ENCODE measurements at places on chromosomes 12 and 14.
A peak's percentile ranks its signal among the peaks of the same experiment; 100 is the strongest.

GRCh38 chr12:32868885-32869284 lies 27.7 kb downstream of the PKP2 start:
- H3K27me3 ChIP-seq = no peaks in the 10 kb centered on the region
- H3K4me3 ChIP-seq = no peak overlapping the region
- H3K4me1 ChIP-seq = no peaks in the 10 kb centered on the region
- H3K36me3 ChIP-seq = no peaks in the 10 kb centered on the region
- no peak overlapping the region for H3K27ac ChIP-seq

DNA sequence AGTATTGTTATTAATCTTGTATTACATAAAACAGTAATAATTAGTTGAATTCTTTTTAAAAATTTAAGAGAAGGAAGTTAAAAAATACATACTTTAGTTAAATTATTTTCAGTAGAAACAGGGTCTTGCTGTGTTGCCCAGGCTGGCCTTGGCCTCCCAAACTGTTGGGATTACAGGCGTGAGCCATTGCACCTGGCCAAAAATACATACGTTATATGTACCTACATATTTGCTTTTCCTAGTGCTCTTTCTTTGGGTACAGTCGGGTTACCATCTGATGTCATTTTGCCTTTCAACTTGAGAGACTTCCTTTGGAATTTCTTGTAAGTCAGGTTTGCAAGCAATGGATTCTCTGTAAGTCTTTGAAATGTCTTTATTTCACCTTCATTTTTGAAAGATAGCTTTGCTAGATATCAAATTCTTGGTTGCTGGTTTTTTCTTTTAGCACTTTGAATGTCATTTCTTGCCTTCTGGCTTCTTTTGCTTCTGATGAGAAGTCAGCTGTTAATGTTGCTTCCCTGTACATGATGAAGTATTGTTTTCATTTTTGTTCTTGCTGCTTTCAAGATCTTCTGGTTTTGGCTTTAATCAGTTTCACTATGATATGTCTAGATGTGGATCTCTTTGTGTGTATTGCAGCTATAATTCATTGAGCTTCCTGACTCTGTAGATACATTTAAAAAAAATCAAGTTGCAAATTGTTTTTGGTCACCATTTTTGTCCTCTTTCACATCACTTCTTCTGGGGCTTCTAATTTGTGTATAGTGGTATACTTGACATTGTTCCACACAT lies 84.4 kb downstream of the SPATS2 start:
- H3K27me3 ChIP-seq = no peaks in the 10 kb centered on the region
- peaks cover 26% of the 10 kb centered on the region for H3K4me1 ChIP-seq
- peak overlapping the region; percentile 37 for H3K4me3 ChIP-seq
- peaks cover 3% of the 10 kb centered on the region for H3K36me3 ChIP-seq
- peak overlapping the region; percentile 51 for H3K27ac ChIP-seq

GRCh38 chr12:108560321-108560721 lies 652 bp downstream of the SART3 start:
- H3K27me3 ChIP-seq = no peaks in the 10 kb centered on the region
- no peak for DNase-seq
- H3K36me3 ChIP-seq = peaks cover 13% of the 10 kb centered on the region
- H3K4me3 ChIP-seq = peak overlapping the region; percentile 96

- H3K27me3 ChIP-seq = peaks cover 44% of the 10 kb centered on the region
- H3K36me3 ChIP-seq = no peaks in the 10 kb centered on the region
- no peak overlapping the region for H3K27ac ChIP-seq
- H3K4me3 ChIP-seq = no peak overlapping the region
- peaks cover 20% of the 10 kb centered on the region for H3K4me1 ChIP-seq
Measured at GRCh38 chr12:75631831-75632230, 120.4 kb upstream of the KRR1 start.

- peak; percentile 88 for DNase-seq
- peaks cover 10% of the 10 kb centered on the region for H3K27me3 ChIP-seq
- peak overlapping the region; percentile 96 for H3K27ac ChIP-seq
- H3K36me3 ChIP-seq = no peaks in the 10 kb centered on the region
- H3K4me3 ChIP-seq = peak overlapping the region; percentile 98
Measured at GRCh38 chr14:32201193-32201815, 541 bp upstream of the RNU6-7 start.

GRCh38 chr14:67319142-67319541 lies 40.5 kb downstream of the ATP6V1D start:
- H3K27ac ChIP-seq = no peak overlapping the region
- no peak for DNase-seq
- no peak overlapping the region for H3K4me3 ChIP-seq
- no peaks in the 10 kb centered on the region for H3K4me1 ChIP-seq
- H3K36me3 ChIP-seq = no peaks in the 10 kb centered on the region

GRCh38 chr14:92684801-92685560 lies 63.4 kb downstream of the LGMN start:
- peaks cover 17% of the 10 kb centered on the region for H3K36me3 ChIP-seq
- DNase-seq = no peak
- H3K27me3 ChIP-seq = no peaks in the 10 kb centered on the region

- peaks cover 1% of the 10 kb centered on the region for H3K36me3 ChIP-seq
- DNase-seq = no peak
- H3K4me1 ChIP-seq = no peaks in the 10 kb centered on the region
- H3K27ac ChIP-seq = no peak overlapping the region
- no peak overlapping the region for H3K4me3 ChIP-seq
Measured at GRCh38 chr12:131521326-131521725, 189.6 kb upstream of the SFSWAP start.

- H3K27ac ChIP-seq = no peak within 1 kb of the TSS
- DNase-seq = no peak
- peak within 1 kb of the TSS; percentile 59 for H3K4me3 ChIP-seq
- no peaks in the 10 kb centered on the region for H3K36me3 ChIP-seq
- peaks cover 20% of the 10 kb centered on the region for H3K4me1 ChIP-seq
Measured at GRCh38 chr12:54300732-54301427, at the start of gene NFE2. Gene NFE2 (minus strand): TSS chr12:54301015. CDS start chr12:54295248, 5,767 bp downstream.

GRCh38 chr14:88863167-88863566 lies 38.7 kb downstream of the TTC8 start:
- no peak overlapping the region for H3K4me3 ChIP-seq
- DNase-seq = no peak
- no peaks in the 10 kb centered on the region for H3K36me3 ChIP-seq
- no peaks in the 10 kb centered on the region for H3K4me1 ChIP-seq
- H3K27ac ChIP-seq = no peak overlapping the region

- DNase-seq = no peak
- H3K4me3 ChIP-seq = no peak overlapping the region
- peaks cover 20% of the 10 kb centered on the region for H3K4me1 ChIP-seq
Measured at GRCh38 chr12:11584221-11584855, 65.1 kb upstream of the ETV6 start.

- no peak overlapping the region for H3K27ac ChIP-seq
- no peak for DNase-seq
- no peak overlapping the region for H3K4me3 ChIP-seq
- no peaks in the 10 kb centered on the region for H3K36me3 ChIP-seq
- no peaks in the 10 kb centered on the region for H3K27me3 ChIP-seq
Measured at GRCh38 chr12:92938018-92938417, 8.9 kb upstream of the EEA1 start.

DNA sequence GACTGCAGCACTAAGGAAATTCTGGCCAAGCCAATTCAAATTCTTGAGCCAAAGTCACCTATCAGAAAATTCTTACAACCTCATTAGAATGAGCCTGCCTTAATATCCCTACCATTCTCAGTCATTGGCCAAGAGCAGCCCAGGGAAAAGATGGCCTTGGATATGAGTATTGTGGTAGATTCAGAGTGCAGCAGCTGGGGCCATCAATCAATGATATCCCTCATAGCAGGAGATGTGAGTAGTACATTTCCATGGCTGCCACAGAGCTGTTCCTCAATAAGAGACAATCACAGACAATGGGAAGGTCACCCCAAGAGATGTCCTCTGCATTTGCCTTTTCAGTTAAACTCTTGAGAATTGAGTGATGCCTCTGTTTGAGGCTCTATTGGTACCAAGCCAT lies 161.6 kb downstream of the DYRK2 start:
- H3K4me3 ChIP-seq = no peak overlapping the region
- H3K27me3 ChIP-seq = no peaks in the 10 kb centered on the region
- no peak overlapping the region for H3K27ac ChIP-seq
- H3K4me1 ChIP-seq = peaks cover 24% of the 10 kb centered on the region
- H3K36me3 ChIP-seq = peaks cover 11% of the 10 kb centered on the region
- DNase-seq = no peak

GRCh38 chr12:29795715-29796114 lies 12.0 kb upstream of the TMTC1 start:
- no peak overlapping the region for H3K4me3 ChIP-seq
- no peaks in the 10 kb centered on the region for H3K4me1 ChIP-seq
- H3K27me3 ChIP-seq = peaks cover 15% of the 10 kb centered on the region
- no peak overlapping the region for H3K27ac ChIP-seq

DNA sequence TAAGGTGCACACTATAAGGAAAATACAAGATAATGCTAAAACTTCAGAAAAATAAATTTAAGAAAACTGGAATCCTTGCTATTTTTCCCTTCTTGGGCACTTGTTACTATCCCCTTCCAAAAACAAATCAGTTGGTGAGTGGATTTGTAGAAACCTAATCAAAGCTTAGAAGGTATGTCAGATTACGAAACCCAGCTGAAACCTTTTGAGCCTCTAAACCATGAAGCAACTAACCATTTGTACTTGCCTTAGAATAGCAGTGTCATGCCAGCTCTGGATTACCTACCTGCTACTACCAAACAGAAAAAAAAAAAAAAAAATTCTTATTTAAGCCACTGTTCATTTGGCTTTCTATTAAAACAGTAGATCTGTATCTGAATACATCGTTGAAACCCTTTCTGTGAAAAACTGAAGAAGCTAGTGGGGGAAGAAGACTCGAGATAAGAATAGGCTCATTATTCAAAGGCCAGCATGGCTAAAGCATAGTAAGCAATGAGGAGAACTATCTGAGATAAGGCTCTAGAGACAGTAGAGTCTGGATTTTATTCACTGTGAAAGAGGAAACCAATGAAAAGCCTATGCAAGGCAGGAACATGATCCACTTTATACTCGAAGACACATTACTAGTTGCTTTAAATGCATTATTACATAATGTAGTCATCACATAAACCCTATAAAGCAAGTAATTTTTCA lies 30.2 kb downstream of the OSBPL8 start:
- DNase-seq = no peak
- H3K27me3 ChIP-seq = no peaks in the 10 kb centered on the region
- H3K4me3 ChIP-seq = no peak overlapping the region
- no peak overlapping the region for H3K27ac ChIP-seq
- H3K36me3 ChIP-seq = peaks cover 5% of the 10 kb centered on the region
- H3K4me1 ChIP-seq = peaks cover 36% of the 10 kb centered on the region

GRCh38 chr12:13044002-13044905 lies at the start of gene FAM234B:
Gene FAM234B (plus strand): TSS chr12:13044381. CDS start chr12:13044404, 23 bp downstream.
- H3K27me3 ChIP-seq = peaks cover 8% of the 10 kb centered on the region
- peak; percentile 83 for DNase-seq
- peaks cover 24% of the 10 kb centered on the region for H3K4me1 ChIP-seq
- peak within 1 kb of the TSS; percentile 89 for H3K27ac ChIP-seq
- peaks cover 6% of the 10 kb centered on the region for H3K36me3 ChIP-seq

GRCh38 chr14:20934148-20934762 lies 21.0 kb upstream of the RNASE2 start:
- H3K4me1 ChIP-seq = no peaks in the 10 kb centered on the region
- H3K4me3 ChIP-seq = no peak overlapping the region
- H3K27ac ChIP-seq = no peak overlapping the region
- DNase-seq = peak; percentile 42
- peaks cover 7% of the 10 kb centered on the region for H3K27me3 ChIP-seq

- H3K4me1 ChIP-seq = no peaks in the 10 kb centered on the region
- no peak overlapping the region for H3K4me3 ChIP-seq
- no peak for DNase-seq
- no peaks in the 10 kb centered on the region for H3K27me3 ChIP-seq
- H3K27ac ChIP-seq = no peak overlapping the region
Measured at GRCh38 chr14:42719391-42719790, 1112.7 kb downstream of the LRFN5 start.

DNA sequence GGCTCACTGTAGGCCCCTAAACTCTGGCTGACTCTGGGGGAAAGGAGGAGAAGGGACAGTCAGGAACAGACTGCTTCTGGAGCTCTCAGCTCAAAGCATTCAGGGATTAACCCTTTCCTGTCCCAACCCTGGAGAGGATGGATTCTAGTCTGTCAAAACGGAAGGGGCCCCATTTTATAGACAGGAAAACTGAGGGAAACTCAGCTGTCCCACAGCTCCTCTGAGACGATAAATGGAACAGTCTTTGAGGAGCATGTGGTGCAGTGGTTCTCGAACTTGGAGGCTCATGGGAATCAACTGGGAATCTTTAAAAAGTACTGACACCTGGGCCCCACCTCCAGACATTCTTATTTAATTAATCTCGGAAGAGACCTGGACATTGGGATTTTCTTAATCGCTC lies 23.7 kb downstream of the SRRM4 start:
- no peaks in the 10 kb centered on the region for H3K4me1 ChIP-seq
- H3K36me3 ChIP-seq = peaks cover 4% of the 10 kb centered on the region
- DNase-seq = no peak
- no peak overlapping the region for H3K27ac ChIP-seq

DNA sequence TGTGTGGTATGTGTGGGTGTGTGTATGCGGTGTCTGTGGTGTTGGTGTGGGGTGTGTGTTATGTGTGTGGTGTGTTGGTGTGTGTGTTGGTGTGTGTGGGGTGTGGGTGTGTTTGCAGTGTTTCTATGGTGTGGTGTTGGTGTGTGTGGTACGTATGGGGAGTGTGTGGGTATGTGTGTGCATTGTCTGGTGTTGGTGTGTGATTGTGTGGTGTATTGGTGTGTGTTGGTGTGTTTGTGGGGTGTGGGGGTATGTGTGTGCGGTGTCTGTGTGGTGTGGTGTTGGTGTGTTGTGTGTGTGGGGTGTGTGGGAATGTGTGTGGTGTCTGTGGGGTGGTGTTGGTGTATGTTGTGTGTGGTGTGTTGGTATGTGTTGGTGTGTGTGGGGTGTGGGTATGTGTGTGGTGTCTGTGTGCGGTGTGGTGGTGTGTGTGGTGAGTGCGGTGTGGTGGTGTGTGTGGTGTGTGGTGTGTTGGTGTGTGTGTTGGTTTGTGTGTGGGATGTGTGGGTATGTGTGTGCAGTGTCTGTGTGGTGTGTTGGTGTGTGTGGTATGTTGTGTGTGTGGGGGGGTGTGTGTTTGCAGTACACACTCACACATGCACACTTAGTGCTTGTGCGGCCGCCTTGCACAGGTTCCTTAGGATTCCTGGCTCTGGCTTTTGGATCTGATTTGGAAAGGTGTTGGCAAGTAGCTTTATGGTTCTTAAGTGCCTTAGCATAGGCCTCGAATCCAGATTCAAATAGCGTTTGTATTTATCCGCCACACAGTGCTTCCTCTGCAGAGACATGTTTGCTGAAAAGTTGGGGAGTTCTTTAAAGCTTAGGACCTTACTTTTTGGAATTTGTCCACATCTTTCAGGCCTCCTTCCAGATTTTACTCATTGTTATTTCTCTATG lies 16.4 kb downstream of the MLXIP start:
- DNase-seq = no peak
- no peak overlapping the region for H3K27ac ChIP-seq
- peaks cover 40% of the 10 kb centered on the region for H3K4me1 ChIP-seq
- H3K27me3 ChIP-seq = no peaks in the 10 kb centered on the region

GRCh38 chr12:127690161-127690560 lies 576.8 kb upstream of the TMEM132C start:
- no peaks in the 10 kb centered on the region for H3K36me3 ChIP-seq
- no peaks in the 10 kb centered on the region for H3K4me1 ChIP-seq
- H3K27me3 ChIP-seq = no peaks in the 10 kb centered on the region

DNA sequence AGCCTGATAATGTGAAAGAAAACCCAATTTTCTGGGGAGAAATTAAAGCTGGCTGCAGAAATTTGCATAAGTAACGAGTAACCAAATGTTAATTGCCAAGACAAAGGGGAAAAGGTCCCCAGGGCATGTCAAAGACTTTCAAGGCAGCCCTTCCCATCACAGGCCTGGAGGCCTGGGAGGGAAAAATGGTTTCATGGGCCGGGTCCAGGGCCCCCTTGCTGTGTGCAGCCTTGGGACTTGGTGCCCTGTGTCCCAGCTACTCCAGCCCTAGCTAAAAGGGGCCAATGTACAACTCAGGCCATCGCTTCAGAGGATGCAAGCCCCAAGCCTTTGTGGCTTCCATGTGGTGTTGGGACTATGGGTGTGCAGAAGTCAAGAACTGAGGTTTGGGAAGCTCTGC lies 96.5 kb downstream of the PPP1R12A start:
- H3K36me3 ChIP-seq = peaks cover 46% of the 10 kb centered on the region
- H3K4me1 ChIP-seq = peaks cover 22% of the 10 kb centered on the region
- no peaks in the 10 kb centered on the region for H3K27me3 ChIP-seq
- no peak overlapping the region for H3K4me3 ChIP-seq

Measured in activated T-cell treated with anti-CD3 and anti-CD28 coated beads, Interleukin-2, amount 50 U/mL, for 72 hours (primary cell).